ENCODE measurements at places on chromosomes 2 and 18.

DNA sequence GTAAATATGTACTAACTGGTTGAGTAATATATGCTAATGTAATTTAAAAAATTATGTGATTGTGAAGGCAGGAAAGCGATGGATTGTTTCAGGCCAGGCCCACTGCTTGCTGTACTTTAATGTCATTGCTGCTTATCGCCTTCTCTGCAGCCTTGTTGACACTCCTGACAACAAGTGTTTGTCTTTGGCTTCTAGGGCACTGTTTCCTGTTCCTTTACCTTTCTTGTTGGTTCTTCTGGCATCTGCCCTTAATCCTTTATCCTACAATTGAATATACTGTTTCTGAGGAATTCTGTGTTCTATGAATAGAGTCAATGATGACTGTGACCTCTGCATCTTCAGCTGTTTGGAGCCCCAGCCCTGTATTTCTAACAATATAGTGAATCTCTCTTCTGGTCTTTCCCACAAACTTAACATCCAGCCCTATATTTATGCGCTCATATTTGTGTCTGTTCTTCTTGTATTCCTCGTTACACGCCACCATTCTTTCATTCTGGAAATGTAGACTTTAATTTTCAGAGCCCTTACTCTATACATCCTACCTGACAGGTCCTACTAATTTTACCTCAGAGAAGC is 17.6 kb downstream of the ACSL3 start:
- no peak for DNase-seq

- DNase-seq, result no peak
Measured at GRCh38 chr18:64699081-64699480, 550.2 kb upstream of the LINC00305 start.

DNA sequence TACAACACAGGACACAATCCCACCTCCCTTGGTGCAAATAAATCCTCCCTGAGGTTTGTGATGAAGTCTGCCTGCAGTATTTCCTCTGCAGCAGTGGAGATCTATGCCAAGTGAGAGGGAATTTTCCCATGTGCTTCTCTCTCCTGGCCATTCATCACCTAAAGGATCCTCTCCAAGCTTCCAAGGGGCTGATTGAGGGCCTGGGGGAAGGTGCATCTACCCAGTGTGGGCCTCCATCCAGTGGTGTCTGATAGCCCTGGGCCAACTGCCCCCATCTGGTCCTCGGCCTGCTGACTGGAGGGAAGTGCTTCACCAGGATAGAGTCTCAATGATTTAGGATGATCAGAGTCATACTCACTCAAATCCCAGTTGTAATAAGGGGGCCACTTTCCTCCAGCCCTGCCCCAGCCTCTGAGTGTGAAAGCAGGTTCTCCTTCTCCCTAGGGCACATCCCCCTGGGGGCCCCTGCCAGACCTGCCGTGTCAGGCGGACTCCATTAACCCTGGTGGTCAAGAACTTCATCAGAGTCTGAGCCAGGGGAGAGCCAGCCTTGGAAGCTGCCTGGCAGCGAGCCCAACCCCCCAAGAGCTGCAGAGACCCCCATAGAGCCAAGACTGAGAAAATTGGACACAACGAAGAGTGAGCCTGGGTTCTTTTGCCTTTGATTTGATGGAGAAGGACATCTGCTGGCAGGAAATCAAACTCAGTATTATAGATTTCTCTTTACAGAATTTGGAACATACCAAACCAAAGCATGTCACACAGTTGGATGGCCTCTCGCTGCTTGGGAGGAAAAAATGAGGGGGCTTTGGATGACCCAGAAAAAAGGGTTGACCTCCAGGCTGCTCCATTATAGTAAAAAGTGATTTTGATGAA is 509.6 kb downstream of the CMPK2 start:
- no peak for DNase-seq

DNA sequence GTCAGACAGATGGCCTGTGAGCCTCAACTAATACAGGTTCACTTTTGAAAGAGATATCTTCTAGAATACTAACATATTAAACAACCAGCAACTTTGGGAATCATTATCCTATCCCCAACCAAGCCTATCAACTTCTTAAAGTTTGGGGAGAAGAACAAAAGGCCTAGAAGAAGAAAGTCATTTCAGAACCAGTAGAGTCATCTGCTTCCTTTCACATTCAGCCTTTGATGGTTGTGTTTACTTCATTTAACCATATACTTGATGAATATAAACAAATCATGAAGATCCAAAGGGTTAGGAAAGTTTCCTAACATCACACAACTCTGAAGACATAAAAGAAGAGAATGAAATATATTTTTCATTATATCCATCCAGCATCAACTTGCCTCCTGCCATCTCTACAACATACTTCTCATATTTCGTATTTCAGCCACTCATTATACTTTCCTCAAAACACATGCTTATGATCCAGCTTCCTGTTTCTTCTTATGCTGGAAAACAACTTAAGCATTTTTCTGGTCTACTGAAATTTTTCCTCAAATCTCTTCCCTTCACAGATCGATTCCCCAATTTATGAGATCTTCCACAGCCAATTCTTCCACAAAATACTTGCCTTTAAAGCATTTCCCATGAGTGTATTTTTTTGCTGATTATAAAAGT is 114.3 kb downstream of the CACNB4 start:
- no peak for DNase-seq

GRCh38 chr2:94955702-94956101 is 69.8 kb upstream of the MAL start:
- no peak for DNase-seq

DNA sequence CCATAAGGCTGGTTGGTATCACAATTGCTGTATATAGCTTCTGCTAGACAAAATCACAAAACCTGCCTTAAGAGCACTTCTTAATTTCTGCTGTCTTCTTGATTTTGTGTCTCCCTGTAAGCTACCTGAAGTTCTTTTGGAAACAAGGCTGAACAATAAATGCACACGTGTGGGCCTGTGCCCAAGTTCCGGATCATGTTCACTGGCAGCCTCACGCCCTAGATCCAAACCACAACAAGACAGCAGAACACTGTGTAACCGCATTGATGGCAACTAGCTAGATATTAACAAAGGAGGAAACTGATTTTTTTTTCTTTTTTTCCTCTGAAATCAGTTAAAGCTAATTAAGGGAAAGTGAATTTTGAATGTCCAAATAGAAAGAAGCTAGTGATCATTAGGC is 81.5 kb upstream of the LYPD6B start:
- no peak for DNase-seq

DNA sequence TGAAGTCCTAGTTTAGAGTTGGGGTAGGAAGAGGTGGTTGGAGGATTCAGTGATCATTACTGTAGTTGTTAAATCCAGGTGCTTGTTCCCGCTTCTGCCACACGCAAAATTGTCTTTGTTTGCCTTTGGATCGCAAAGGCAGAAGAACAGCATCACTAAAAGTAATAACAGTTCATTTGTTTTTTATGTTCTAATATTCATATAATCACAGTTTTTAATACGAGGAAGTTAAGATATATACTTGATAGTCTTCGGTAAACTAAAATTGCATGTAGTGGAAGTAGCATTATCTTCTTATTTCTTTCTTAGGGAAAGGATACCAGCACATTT is 365 bp downstream of the NDUFB3 start:
- no peak for DNase-seq

DNA sequence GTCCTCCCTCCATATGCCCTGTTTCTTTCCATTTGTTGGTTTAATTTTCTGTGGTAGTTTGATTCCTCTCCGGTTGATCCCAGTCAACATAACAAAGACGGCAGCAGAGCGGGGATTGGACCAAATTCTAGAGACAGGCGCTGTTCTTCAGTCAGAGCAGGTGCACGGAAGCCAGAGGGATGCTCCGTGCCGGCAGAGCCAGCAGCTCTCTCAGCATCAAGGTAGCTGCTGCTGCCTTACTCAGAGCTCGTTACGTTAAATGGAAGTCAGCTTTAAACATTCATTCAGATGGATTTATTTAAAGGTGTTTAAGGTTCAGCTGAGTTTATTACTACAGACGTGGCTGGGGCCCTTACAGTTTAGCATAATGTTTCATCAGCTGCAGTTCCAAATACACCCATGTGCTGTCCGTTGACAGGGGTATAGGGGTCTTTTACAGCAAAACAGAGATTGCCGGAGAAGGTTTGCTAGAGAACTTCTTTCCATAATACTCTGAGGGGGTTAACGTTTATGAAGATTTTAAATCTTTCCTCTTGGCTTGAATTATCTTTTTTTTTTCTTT is 497.2 kb upstream of the PIK3C3 start:
- no peak for DNase-seq

- DNase-seq, result no peak
Measured at GRCh38 chr2:44994377-44994776, 14.9 kb downstream of the SIX2 start.

- no peak for DNase-seq
Measured at GRCh38 chr2:202671317-202672035, 36.7 kb downstream of the FAM117B start.

GRCh38 chr2:65070856-65071255 is 14.6 kb downstream of the CEP68 start:
- no peak for DNase-seq

GRCh38 chr2:171399292-171399691 is 34.5 kb downstream of the METTL8 start:
- DNase-seq, result no peak

DNA sequence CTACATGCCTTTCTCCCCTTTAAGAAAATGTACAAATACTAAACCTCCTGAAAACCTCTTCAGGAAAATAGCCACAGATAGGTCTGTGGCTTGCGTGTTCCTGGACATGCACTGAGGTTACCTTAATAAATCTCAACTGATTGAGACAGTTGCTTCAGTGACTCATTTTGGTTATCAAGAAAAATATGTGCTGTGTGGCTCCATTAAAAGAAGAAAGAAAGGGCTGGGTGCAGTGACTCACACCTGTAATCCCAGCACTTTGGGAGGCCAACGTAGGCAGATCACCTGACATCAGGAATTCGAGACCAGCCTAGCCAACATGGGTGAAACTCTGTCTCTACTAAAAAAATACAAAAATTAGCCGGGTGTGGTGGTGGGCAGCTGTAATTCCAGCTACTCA is 27.1 kb downstream of the CREG2 start:
- no peak for DNase-seq

DNA sequence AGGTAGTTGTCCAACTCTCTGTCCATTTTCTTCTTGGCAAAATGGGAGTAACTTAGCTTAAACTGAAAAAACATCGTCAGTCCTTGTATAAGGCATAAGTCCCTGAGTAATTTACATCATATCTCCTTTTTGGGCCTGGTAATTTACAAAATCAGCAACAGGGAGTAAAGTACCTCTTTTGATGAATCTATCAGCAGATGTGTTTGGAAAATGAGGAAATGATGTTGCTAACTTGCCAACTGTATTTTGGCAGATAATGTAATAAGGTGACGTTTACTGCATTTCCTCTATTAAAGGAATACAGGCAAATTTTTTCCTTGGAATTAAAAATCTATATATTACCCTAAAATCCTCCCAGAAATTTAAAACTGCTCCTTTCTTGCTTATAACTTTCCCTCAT is 29.2 kb downstream of the ANKRD44 start:
- DNase-seq, result no peak

- no peak for DNase-seq
Measured at GRCh38 chr2:7726989-7727388, 809.8 kb downstream of the RNF144A start.

GRCh38 chr2:86185517-86186212 is 9.6 kb downstream of the IMMT start:
- no peak for DNase-seq
